ENCODE measurements at places on chromosomes 5 and 9.

GRCh38 chr5:33827018-33827707 is 64.6 kb downstream of the ADAMTS12 start:
- DNase-seq: no peak

DNA sequence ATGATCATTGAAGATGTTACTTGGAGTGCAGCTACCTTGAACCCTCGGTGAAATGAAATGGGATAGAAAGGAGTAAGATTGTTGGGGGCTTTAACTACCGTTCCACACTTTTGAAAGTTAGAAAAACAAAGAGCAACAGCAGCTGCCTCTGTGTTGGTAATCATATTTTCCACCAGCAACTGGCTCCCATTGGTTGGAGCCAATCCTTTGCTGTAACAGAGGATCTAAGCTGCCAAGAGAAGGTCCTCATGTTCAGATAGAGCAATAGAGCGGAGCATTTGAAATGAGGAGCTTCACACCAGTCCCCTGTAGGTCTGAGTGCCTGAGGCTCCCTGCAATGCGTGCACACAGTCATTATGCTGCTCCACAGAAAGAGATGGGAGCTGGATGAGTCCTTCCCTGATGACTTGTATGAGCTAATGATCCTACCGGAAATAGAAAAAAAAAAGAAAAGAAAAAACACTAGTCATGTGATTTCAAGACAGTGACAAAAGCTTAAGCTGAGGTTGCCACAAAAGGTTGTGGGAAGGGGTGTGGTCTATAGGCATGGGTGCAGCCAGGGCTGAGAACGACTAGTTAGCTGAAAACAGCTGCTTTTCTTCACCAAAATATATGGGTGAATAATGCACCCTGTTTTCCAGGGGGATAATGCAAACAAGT is 300.7 kb downstream of the MLLT3 start:
- no peak for DNase-seq

DNA sequence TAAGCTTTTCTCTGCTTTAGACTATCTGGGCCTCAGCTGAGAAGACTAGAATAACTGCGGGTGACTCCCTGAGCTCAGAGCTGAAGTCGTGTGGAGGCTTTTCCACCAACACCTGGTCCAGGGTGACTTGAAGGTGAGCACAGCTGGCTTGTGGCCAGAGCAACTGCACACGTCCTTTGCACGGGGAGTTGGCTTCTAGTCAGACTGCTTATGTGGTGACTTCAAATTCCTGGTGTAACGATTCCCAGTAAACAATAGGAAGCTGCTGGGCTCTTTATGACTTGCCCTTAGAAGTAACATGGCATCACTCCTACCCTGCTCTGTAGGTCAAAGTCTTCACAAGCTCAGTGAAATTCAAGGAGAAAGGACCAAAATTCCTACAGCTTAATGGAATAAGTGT is 800.6 kb upstream of the CDH6 start:
- DNase-seq: no peak

DNA sequence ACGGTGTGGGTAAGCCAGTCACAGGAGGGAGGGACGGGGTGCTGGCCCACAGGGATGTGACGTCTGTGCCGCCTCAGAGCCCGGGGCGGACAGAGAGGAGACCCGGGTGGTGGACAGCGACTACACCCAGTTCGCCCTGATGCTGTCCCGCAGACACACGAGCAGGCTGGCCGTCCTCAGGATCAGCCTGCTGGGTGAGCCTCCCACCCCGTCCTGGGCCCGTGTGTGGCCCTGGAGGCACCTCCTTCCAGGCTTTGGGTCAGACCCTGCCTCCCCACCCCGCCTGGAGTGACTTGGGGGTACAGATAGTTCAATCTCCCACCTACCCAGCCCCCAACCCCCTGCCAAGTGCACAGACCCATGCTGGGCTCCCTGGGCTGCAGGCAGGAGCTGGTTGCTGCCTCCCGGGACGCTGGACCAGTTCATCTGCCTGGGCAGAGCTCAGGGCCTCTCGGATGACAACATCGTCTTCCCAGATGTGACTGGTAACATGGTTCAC is 1.7 kb downstream of the LCN12 start:
- no peak for DNase-seq

- no peak for DNase-seq
Observed at GRCh38 chr9:113516840-113517577, 53.5 kb downstream of the RGS3 start.

Data from D341Med (cell line).